ENCODE measurements at places on chromosomes 6 and 20.

DNA sequence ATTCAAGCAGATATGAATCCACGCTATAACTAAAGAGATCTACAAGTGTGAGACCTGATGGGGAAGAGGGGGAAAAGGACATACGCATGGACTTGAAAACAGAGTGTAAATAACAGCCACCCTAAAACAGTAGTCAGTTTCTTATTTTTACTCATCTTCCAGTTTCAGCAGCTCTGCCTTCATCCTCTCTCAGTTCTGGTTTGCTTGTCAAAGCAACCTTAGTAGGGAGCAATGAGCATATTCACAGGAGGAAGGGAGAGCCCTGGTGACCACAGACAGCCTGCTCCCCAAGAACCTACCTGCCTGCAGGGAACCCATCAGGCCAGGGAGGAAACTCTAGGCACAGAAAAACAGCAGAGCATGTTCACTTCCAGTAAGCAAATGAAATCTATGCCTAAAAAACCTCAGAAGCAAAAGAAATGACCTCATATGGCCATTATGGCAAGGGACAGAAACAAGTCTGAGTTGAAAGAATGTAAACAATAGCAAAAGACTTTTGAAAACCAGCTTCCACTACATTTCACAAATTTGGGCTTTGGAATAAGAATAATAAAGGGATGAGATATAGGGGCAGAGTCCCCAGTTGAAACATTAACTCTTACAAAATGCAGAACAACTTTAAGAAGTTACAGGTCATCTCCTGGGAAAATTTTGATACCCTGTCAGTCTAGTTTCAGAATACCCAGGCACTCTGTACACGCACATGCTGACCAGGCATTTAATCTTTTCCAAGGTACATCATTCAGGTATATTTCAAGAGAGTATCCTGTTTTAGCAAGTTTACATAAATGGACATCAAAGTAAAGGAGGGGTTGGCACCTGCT, 120.8 kb upstream of the BCLAF1 start:
- DNase-seq, result no peak

DNA sequence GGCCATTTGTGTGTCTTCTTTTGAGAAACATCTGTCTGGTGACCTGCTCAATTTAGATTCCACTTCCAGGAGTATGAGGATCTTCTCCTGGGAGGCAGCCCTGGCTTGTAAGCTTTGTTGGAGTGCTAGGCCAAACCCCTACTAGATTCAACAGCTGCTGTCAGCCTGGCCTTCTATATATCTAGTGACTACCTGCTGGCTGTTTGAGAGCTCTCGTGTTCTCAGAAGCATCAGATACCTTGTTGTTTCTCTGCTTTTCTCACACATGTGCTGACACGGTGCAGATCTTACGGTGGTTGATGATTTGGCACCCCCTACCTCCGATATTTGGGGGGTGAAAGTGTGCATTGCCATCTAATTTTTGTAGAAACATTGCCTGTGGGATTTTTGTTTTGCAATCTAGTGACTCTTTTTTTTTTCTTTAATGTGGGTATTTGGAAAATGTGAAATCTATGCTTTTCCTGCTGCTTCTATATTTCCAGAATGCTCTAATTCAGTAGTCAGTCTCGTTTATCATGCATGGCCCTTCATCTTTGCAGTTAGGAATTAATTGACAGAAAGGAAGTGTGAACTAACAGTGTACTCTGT, 4.7 kb downstream of the CCN2 start:
- no peak for DNase-seq

DNA sequence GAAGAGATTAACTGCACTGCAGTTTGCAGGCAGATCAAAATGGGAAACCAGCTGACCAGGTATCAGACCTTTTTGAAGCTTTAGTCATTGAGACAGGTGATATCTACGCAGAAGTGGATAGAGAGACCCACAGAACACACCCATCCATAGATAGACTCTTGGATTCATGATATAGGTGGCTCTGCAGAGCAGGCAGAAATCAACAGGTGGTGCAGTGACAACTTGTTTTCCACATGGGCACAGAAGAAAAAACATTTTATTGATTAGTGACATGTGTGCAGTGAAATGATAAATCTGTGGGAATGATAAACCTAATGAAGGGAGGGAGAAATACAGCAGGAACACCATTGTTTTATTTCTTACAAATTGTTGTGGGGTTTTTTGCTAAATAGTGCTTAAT, 45.2 kb downstream of the NUDT3 start:
- no peak for DNase-seq

DNA sequence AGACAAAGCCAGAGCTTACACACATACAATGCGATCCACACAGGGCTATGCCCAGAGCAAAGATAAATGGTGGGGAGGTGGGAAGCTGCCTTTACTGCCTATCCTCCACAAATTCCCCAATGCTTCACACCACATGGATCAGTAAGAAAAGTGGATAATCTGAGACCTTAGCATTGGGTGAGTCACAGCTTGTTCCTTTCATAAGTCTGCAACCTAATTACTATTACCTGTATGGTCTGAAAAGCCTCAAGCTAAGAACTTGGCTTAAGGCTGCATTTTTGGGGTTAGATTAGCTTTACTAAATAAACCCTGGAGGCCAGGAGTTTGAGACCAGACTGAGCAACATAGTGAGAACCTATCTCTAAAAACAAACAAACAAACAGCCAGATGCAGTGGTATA, 66.0 kb upstream of the BTBD3 start:
- DNase-seq, result no peak

DNA sequence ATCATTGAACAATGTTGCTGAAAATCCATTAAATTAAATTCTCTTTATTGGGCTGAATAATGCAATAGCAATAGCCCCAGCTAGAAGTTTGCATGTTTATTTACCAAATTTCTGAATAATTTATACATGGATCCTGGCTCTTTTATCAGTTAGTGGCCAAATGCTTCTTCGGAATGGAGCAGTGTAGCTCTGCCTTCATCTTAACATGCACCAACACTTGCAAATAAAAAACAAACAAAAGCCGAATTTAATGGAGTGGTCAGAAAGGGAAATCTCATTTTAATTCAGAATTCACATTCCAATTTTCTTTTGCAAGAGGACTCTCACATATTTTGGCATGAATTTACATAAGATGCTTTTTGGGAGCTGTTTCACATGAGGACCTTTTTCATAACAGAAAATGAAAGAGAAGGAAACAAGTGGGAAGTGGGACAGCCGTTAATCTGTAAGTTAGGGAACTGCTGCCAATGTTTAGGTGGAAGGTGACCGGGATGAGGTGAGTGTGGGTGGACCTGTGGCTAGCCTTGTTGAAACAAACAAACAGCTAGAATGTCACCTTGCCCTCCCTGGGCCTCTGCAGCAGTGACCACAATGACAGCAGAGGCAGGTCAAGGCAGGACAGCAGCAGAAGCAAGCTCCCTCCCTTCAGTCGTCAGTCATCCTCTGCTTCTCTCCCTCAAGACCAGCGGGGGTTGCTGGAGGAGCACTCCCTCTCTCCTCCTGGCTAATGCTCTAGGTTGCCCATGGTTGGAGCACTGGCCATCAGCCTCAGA, 73.2 kb downstream of the INSM1 start:
- no peak for DNase-seq

DNA sequence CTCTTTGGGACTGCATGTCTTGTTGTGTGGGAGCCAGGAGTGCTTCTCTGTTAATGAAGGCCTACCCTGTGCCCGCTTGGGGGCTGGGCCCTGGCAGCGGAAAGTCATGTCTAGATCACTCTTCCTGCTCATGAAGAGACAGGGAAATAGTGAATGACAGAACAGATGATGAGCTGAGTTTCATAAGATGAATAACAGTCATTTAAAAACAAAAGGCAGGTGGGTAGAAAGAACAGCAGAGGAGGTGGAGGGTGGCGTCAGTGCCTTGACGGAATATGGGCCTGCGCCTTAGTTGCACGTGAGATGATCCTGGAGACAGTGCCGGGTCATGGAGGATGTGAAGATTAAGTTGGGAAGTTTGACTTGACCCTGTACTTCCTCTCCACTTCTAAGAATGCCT, 85.5 kb downstream of the ARID1B start:
- DNase-seq, result no peak

DNA sequence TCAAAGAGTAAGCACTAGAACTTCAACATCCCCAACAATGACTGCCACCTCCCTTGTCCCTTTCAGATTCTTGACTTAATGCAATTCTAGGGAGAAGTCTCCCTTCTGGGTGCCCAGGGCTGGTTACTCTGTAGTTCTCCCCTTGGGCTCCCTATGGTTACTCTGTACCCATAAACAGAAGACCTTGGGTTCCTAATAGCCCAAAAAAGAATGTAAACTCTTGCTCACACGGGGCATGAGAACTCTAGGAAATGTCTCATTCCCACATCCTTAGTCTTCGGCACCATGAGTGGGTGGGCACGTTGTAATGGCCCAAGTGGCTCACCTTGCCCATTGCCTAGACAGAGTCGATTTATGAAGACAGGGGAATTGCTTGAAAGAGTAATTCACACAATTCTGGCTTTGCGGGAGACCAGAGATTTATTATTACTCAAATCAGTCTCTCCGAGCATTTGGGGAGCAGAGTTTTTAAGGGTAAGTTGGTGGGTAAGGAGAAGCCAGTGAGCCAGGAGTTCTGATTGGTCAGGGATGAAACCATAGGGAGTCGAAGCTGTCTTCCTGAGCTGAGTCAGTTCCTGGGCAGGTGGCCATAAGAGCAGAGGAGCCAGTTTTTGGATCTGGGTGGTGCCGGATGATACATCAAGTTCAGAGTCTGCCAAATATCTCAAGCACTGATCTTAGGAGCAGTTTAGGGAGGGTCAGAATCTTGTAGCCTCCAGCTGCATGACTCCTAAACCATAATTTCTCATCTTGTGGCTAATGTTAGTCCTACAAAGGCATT, 61.2 kb upstream of the SIRPG start:
- DNase-seq, result no peak

GRCh38 chr6:5490501-5491069, 229.3 kb downstream of the FARS2 start:
- DNase-seq, result no peak

- no peak for DNase-seq
Observed at GRCh38 chr20:61311656-61312387, 59.8 kb downstream of the CDH4 start.

- DNase-seq, result no peak
Observed at GRCh38 chr20:62395311-62396242, 8.7 kb downstream of the RPS21 start.

GRCh38 chr6:12113190-12113577, 101.1 kb downstream of the HIVEP1 start:
- no peak for DNase-seq

- DNase-seq, result no peak
Observed at GRCh38 chr6:31911826-31912585, 10.1 kb upstream of the ZBTB12 start.

GRCh38 chr6:112934433-112935327, 587.5 kb downstream of the RFPL4B start:
- no peak for DNase-seq

GRCh38 chr6:94089941-94090340, 670.6 kb upstream of the EPHA7 start:
- DNase-seq, result no peak

GRCh38 chr6:25472306-25472705, 179.7 kb upstream of the SCGN start:
- peak; percentile 24 for DNase-seq

DNA sequence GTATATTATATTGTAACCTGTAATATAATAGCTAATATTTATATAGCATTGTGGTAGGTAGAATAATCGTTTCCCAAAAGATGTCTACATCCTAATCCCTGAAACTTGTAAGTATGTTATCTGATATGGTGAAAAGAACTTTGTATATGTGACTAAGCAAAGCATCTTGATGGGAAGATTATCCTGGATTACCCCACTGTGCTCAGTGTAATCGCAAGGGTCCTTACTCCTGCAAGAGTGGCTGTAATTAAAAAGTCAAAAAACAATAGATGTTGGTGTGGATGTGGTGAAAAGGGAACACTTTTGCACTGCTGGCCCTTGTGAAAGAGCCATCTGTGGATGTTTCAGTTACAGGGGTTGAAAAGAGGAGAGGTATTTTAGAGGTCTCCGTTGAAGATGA, 95.2 kb downstream of the EDN1 start:
- no peak for DNase-seq

DNA sequence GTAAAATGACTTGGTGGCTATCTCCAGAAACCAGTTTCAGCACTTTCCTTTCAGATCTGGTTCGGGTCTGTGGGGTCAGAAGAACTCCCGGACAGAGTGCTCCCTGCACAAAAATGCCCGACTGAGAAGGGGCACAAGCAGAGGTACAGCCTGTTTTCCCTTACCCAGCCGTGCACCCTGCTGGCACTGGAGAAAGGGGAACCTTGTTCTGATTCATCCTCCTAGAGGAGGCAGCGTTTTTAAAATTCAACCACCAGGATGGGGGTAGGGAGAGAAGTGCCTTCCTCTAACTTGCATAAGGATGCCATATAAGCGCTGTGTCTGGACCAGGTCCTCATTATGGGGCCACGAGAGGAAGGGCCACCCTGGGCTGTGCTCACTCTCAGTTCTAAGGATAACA, 17.6 kb downstream of the RIMS4 start:
- DNase-seq, result no peak

- no peak for DNase-seq
Observed at GRCh38 chr6:125863023-125863422, 72.3 kb downstream of the NCOA7 start.

- DNase-seq, result no peak
Observed at GRCh38 chr6:149861603-149862423, 2.3 kb downstream of the LRP11 start.

DNA sequence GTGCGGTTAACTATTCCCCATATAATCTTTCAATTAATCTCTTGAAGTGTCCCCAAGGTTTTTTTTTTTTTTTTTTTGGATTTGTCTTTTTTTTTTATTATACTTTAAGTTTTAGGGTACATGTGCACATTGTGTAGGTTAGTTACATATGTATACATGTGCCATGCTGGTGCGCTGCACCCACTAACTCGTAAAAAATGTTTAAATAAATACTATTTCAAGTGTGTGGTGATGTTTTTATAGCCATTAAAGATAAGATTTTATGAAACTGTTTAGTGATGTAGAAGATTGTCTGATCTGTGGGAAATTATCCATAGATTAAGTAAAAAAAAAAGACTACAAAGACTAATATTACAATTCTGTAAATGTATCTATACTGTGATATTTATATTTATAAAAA, 12.6 kb upstream of the HLA-DQA1 start:
- DNase-seq, result no peak

DNA sequence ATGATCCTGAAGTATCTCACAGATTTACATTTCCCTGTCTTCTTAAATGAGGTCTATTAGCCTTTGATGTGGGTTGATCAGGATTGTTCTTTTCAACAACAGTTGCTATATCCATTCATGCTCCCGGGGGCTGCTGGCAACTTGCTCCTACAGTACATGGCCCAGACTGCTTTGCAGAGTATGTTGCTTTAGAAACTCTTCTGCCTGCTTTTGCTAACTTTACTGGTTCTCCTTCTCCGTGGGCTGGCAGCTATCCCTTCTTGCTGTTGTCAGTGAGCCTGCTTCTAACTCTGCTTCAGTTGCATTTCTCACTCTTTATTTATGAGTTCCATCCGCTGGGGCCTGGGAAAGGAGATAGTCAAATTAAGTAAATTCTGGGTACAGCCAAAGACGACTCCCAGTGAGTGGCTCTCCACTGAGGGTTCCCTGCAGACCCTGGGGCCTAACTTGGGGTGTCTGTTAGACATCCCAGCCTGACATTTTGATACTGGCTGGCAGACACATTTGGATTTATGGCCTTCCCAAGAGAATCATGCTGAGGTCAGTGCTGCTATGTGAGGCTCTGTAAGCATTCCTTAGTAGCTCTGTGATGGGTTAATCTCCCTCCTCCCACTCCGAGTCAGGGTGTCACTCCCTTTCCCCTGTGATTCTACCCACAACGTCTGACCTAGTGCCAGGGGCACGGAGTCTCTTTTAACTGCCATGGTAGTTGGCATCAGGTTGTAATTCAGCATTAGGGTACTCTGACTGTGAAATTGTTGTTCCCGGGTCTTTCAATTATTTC, 73.6 kb downstream of the SLX4IP start:
- DNase-seq, result no peak
